Activated CD4-positive, CD25-positive, alpha-beta regulatory T cell (primary cell): ENCODE measurements at places on chromosomes 5 and 9.

DNA sequence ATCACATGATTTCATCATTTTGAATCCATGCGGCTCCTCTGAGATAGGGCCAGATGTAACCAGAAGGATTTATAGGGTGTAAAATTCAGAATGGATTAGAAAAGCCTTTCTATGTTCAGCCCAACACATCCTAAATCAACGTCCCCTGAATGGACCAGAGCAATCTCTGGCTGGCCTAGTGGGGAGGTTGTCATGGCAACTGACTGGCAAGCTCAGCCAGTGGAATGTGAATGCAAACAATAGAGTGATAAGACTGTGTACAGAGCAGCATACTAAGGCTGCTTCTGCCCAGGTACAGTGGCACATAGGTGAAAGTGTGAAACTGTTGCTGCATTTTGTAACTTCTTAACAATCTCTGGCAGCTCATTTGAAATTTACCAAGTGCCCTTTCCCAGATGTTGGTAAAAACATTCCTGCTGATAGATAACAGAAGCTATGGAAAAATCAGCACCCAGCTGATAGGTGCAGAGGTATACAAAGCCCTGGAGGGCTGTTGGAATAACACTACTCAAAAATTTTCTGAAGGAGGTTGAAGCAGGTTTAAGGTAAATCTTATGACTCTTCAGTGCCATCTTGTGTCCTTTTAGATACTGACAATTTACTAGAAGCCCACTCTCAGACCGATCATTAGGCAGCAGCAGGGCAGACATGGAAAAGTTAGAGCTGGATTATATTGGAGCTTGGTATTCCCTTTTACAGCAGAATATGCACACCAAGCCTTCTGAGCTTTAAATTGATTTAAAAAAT lies 267.2 kb downstream of the RAB3C start:
- no peak for DNase-seq

DNA sequence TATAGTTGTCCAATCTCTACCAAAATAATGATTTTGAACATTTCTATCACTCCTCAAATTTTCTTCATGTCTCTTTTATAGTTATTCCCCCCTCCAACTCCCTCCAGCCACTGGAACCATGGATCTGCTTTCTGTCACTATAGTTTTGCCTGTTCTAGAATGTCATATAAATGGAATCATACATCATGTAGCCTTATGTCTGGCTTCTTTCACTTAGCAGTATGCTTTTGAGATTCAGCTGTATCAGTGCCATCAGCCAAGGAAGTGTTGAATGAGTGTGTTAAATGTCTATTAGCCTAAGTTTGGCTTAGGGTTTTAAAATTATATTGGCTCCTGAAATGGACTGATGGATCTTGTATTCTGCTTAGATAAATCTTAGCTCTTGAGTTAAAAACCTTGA lies 36.0 kb downstream of the UBE2D2 start:
- no peak for DNase-seq

DNA sequence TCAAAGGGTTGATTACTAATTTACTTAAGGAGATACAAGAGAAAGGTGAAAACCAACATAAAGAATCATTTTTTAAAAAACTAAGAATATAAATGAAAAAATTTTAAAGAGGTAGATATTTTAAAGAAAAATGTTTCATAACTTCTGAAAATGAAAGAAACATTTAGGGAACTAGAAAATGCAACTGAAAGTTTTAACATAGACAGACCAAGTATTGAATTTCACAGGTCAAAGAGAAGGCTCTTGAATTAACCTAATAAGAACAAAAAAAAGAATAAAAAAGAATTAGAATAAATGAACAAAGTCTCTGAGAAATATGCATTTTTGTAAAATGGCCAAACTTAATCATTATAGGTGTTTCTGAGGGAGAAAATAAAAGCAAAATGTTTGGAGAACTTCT lies 16.1 kb upstream of the FAM174A start:
- DNase-seq: no peak

- DNase-seq: peak; percentile 35
Measured at GRCh38 chr5:373710-374602, 52.4 kb downstream of the AHRR start.

DNA sequence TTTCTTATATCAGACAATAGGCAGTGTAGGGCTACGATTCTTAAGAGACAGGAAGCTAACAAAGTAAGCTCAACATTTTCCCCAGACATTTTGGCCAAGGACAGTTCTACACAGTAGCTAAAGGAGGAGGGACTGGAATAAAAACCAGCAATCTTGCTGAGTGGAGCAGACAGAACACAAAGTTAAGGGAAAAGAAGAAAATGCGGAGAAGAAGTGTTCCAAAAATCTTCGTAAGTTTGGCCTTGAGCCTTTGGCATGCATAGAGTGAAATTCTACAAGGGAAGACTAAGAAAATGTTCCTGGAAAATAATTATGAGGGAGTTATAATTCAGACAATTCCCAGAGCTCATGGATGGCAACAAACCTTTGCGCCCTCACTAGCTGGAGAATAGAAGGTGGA lies 748.0 kb upstream of the CTNND2 start:
- no peak for DNase-seq

- no peak for DNase-seq
Measured at GRCh38 chr5:141841378-141842180, 36.6 kb downstream of the PCDH1 start.

DNA sequence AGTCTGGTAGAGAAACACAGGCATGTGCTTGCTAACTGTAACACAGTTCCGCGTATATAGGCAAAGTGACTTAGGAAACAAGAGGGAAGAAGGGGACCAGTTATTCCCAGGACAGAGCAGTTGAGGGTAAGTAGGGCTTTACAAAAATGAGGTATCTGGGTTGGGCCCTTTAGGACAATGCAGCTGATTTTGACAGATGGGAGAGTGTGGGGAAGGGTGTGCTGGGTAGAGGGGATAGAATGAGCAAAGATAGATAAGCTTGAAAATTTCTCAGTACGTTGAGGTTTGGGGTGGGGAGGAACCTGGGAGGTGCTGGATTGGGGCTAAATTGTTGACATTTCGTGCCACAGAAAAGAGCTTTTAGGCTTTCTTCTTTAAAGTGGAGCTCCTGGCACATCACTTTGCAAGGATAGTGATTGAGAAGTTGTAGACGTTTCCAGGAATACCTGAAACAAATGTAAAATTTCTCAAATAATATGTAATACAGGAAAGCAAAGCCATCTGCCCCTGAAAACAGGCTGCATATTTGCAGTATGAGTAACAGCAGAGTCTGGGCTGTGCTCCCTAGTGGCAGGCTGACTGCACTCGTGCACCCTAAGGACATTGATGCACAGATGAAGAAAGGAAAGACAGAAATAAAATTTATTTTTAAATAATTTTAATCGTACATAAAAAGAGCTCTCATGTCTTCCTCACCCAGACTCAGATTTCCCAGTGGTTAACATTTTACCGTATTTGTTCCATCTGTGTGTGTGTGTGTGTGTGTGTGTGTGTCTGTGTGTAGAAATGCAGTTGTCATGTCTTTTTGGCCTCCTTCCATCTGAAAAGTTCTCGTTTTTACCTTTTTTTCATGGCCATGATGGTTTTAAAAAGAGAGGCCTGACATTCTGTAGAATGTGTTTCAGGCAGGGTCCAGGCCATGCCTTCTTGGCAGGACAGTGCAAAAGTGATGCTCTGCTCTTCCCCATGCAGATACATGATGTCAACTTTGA lies 144.9 kb upstream of the DMRT1 start:
- DNase-seq: no peak

DNA sequence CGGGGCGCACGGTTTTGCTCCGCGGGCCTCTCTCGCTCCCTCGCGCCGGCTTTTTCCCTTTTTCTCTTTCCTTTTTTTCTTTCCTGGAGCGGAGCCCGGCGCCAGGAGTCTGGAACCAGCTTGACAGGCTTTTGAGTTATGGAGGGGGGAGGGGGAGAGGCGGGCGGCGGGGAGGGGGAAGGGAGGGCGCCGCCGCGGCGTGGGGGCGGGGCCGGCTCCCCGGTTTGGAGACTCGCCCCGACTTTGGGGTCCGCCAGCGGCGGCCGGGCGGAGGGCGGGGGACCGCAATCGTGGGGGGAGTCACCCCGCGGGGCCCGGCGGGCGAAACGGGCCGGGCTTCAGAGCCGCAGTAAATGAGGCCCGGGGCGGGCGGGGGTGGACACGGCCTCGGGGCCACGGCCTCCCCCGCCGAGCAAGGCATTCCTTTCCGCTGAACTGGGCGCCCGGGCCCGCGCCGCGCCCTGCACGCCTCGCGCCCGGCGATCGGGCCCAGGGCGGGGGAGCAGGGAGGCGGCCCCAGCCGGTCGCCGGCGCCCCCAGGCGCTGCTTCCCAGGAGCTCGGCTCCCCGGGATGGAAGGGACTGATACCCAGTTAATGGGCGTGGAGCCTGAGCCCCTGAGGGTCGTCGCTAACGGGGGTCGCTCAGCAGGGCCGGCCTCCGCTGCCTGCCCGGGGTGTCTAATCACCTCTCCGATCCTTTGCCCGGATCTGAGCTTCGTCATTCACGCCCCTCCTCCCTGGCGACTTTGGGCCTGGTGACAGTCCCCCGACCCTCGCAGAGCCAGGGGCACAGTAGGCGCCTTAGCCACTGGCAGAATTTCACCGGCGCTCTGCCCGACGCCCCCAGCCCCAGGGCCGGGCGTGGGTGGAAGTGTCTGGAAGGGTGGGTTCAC lies 138.1 kb downstream of the C9orf50 start:
- DNase-seq: peak; percentile 23

GRCh38 chr9:8879284-8879683 lies 1079.7 kb upstream of the DMAC1 start:
- no peak for DNase-seq

GRCh38 chr9:121816449-121816817 lies 165.0 kb downstream of the DAB2IP start:
- DNase-seq: no peak

GRCh38 chr5:5695266-5695665 lies 272.8 kb downstream of the ICE1 start:
- no peak for DNase-seq

- DNase-seq: no peak
Measured at GRCh38 chr5:159734366-159734765, 181.9 kb upstream of the ADRA1B start.

- DNase-seq: no peak
Measured at GRCh38 chr5:54224103-54224826, 86.1 kb downstream of the ARL15 start.

- DNase-seq: no peak
Measured at GRCh38 chr9:119166096-119166495, 203.1 kb downstream of the BRINP1 start.

- no peak for DNase-seq
Measured at GRCh38 chr9:21018177-21018576, 13.3 kb downstream of the HACD4 start.

GRCh38 chr9:83199832-83200231 lies 136.9 kb upstream of the RASEF start:
- DNase-seq: no peak

- no peak for DNase-seq
Measured at GRCh38 chr5:1054018-1054798, 45.6 kb downstream of the NKD2 start.

DNA sequence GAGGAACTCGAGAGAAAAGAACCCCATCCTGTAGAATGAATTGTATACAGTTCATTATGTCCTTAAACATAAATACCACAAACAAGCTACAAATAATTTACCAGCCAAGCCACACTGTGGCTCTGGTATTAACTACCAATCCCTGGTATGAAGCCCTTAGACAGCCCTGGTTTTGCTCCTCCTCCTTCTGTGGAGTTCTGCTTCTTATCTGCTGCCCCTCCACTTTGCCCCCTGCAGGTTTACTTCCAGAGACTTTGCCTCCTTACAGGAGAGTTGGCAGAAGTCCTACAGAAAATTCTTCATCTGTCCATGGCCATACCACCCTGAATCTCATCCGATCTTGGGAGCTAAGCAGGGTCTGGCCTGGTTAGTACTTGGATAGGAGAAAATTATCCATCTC lies 219.8 kb downstream of the ACTL7B start:
- DNase-seq: no peak

- no peak for DNase-seq
Measured at GRCh38 chr9:81389569-81389993, 299.8 kb downstream of the TLE1 start.

GRCh38 chr9:96305171-96305570 lies 3.2 kb upstream of the HSD17B3 start:
- no peak for DNase-seq

DNA sequence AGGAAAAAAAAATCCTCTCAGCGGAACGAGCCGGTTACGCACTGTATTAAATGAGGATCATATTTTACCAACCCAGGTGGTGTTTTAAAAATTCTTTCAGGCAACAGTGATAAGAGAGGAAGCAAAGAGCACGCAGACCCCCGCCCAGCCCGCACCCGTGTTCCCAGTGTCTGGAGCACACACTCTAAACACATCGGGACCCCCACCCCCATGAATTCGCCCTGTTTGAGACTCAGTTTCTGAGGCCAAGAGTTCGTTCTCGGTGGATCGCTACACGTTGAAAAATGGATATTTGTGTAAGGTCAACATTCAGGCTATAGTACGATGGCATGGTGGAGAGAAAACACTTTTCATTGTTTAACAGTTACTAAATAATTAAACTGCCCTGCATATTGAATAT lies 196.3 kb downstream of the MEF2C start:
- no peak for DNase-seq

DNA sequence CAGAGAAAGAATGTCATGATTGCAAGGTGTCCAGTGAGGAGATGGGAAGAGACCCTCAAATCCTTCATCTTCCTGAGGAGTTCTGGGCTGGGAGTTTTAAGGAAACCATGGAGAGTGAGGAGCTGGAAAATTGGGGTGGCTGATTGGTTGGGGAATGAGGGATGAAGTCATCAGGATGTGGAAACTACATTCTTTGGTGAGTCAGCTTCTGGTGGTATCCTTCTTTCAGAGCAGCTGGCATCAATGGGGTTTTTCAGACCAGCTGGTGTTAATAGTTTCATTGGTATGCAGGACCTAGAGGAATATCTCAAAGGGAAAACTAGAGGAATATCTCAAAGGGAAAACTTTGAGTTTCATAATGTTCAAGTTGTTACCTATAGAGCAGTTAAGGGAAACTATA lies 45.2 kb downstream of the RNF180 start:
- DNase-seq: no peak

DNA sequence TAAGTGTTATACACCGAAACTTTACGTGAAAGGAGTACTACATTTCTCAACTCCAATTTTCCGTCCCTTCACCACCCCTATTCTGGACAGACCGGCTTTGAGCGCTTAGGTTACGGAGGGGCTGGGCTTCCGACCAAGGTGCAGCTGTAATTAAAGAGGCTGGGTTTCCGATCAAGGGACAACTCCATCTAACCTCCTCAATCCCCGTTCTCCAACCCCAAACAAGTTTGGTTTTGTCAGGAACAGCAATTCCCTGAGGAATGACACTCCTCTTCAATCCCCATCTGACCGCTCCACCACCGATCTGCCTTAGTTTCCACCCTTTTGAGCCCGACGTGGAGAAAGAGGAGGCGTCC lies 577 bp downstream of the TUT7 start:
- no peak for DNase-seq
